ENCODE measurements at places on chromosomes 3 and 15.

GRCh38 chr3:99966662-99967416, 147.5 kb downstream of the FILIP1L start:
- no peak for DNase-seq

DNA sequence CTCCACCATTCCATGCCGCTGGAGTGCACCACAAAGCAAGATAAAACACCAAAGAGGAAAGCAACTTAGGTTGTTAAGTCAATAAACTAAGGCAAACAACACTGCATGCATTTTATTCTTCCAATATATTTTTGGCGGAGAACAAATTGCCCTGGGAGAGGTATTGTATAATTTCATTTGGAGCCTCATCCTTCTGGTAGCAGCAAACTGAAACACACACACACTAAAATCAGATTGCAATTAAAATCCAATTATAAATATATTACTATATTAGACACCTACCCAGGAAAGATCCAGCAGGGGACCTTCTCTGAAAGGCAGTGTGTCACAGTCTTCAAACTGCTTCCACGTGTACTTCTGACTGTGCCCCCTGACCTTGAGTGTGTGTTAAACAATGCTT, 102.3 kb downstream of the RORA start:
- no peak for DNase-seq

DNA sequence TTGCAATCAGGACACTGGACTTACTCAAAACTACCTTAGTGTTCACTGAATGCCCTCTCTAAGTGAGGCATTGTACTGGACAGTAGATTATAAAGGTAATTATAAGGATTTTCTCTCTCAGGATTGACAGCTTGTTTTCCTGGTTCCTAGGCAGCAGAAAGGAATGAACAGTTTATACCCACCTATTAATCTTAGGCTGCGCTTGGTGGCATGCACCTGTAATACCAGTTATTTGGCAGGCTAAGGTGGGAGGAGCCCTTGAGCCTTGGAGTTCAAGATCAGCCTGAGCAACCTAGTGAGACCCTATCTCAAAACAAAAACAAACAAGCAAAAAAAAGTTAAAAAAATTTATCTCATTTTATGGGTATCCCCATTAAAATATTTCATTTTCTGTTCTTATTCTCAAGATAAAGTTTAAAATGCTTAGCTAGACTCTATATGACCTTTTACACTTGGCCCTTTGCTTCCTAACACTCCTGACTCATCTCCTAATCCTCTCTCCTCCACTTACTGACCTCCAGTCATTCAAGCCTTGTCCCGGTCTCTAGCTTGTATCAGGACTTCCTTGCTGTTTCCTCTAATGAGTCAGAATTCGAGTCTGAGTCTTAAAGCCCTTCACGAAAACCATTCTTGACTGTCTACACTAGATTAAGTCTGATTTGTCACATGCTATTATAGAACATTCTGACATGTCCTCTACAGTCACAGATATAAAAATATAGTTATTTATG, 348.6 kb downstream of the NLGN1 start:
- peak; percentile 70 for DNase-seq

- no peak for DNase-seq
Observed at GRCh38 chr3:67489816-67490215, 164.6 kb downstream of the SUCLG2 start.

GRCh38 chr3:20701641-20702040, 515.6 kb upstream of the SGO1 start:
- DNase-seq, result no peak

DNA sequence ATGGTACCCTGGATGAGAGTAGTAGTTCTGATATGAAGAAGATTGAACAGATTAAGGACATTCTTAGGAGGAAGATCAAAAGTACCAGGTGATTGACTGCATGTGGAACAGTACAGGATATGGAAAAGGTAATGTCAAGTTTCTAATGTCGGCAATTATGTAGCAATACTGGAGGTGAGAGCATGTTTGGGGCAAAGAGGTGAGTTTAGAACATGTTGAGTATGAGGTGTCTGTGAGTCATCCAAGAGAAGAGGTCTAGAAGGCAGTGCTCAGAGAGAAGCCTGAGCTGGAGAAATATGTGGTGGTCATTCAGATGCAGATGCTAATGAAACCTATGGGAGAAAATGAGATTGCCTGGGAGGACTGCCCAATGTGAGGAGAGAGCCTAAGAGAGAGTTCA, 305.6 kb downstream of the ZBTB20 start:
- DNase-seq, result no peak

GRCh38 chr3:158105710-158106253, 438 bp downstream of the SHOX2 start:
- DNase-seq, result peak; percentile 56

DNA sequence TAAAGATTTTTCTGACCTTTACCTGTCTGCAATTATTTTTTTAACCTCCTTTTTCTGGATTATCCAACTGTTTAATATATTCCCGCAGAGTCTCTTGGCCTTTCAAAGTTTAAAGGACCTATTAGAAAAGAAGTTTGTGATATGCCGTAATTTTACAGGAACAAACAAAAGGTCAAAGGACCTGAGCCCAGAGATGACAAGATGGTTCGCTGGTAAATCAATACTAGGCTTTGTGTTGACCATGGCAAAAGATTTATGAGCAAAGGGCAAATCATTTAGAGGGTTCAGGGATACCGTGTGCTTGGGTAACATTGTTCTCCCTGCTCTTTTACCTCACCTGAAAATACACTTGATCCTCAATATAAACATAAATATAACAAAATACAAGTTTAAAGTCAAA, 923.5 kb downstream of the ROBO1 start:
- DNase-seq, result no peak

DNA sequence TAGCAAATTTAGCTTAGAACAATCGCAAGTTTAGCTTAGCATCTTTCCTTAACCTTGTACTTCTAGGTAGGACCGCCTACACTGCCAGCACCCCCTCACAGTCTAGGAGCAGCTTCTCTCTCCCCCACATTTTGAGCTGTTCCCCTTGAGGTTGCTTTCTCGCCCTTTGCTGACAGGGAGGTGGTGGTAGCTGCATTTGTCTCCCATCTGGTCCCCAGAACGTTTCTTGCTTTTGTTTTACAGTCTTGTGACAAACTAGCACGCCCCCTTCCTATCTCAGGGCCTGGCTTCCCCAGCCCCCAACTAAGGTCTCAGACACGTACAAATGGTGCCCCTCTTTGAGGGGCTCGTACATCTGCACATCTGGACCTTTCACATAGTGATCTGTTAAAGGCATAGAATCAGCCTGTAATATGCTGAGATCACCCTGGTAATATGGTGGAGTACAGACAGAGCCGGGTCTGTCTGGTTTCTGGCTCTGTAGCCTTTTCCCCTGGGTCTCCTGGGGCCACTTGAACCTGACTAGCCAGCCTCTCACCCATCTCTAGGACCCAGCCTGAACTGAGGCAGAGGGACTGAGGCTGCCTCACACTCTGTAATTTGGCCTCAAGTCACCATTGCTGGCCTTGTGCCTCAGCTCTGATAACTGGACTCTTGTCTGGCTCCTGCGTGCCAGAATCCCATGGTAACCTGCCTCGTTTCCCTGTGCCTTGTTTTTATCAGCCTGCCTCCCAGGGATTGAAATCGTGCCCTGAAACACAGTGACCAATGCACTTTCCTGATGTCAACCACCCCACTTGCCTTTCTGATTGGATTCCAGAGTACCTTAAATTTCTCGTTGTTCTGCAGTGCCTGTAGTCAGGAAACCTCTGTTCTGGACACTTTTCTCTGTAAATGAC, 27.7 kb downstream of the CRTC3 start:
- peak; percentile 18 for DNase-seq

- DNase-seq, result peak; percentile 10
Observed at GRCh38 chr3:54121414-54122323, 683 bp upstream of the CACNA2D3 start.

DNA sequence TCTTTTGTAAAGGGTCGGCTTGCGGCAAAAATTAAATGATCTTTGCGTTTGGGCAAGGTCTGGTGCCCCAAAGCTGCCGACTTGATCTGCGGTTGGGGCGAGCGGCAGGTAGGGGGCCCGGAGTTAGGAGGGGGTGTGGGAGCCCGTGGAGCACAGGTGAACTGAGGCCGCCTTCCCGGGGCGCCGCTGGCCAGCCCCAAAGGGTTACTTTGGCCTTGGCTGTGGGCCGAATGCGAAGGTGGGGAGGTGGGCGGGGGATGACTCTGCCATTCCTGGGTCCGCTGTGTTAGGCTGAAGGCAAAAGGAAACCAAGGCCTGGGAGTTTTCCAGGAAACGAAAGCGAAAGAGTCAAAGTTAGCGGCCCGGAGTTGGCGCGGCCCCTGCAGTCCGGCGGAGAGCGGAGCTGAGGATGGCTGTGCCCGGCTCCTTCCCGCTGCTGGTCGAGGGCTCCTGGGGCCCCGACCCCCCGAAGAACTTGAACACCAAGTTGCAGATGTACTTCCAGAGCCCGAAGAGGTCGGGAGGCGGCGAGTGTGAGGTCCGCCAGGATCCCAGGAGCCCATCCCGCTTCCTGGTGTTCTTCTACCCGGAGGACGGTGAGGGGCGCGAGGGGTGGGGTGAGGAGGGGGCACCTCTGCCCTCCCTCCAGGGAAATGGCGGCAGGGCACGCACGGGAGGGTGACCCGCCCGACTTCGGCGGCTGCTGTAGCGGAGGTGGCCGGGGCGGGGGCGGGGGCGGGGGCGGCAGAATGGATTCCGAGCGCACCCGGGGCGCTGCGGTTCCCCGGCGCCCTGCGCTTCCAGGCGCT, at the start of gene PARP14:
Gene PARP14, plus strand, starts transcription at position 365 of the 809 bp plus-strand sequence. Its CDS starts 45 bp downstream, at position 410.
- peak; percentile 61 for DNase-seq

DNA sequence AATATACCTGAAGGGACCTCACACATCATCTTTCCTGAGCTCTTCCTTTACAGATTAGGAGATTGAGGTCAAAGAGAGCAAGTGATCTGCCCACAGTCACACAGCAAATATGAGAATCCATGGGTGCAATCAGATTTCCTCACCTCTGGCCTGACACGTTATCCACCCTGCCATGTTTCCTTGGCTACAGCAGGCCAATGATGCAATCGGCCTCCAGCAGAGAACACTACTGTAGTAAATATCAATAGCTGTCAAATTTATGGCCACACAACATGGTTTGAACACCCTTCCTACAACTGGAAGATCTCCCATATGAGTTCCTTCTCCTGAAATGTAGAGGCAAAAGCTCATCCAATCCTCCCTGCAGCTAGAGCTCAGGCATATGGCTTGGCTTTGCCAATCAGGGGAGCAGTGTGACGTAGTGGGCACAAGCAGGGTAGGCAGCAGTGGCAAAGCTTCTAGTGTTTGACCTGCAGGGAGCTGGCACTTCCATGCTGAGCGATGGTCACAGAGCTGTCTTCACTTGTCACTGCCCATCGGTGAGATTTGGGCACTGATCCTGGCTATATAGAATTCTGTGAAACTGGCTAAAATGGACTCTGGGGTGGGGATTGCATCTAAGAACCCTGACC, 271.3 kb downstream of the TJP1 start:
- DNase-seq, result no peak

DNA sequence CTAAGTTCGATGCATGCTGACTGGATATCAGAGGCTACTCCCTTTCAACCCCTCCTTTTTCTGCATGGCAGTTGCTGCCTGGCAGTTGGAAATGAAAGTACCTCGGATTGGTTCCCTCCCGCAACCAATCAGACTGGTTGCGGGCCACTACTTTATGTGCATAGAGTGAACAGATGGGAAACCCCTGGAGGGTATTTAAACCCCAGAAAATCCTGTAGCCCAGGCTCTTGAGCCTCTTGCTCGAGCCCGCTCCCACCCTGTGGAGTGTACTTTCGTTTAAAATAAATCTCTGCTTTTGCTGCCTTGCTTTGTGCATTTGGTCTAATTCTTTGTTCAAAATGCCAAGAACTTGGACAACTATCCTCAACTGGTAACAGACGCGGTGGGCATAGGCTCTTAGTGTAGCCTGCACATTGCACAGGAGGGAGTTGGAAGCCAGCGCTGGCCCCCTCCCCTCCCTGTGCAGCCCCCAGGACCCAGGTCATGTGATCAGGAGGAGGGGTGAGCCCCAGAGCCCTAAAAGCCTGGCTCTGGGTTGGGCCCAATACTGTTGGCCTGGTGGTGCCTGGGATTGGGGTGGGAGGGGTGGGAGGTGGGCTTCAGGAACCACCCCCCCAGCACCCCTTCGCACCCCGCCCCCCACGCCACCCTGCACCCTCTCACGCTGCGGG, 26.8 kb downstream of the RHCG start:
- no peak for DNase-seq

GRCh38 chr3:146834917-146835316, 229.8 kb upstream of the PLSCR5 start:
- DNase-seq, result no peak

DNA sequence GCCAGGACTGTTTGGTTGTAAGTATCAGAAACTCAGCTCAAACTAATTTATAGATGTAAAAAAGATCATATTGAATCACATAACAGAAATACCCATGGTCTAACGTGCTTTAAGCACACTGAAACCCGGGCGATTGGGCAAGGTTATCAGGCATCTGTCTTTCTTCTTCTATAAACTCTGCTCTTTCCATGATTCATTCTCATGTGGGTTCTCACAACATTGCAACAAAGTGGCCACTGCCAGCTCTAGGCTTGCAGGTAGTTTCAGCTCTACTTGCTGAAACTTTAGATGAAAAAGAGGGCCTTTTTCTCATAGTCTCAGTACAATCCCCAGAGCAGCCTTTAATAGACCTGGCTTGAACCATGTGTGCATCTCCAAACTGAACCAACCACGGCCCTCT, 456.1 kb downstream of the MFSD1 start:
- no peak for DNase-seq

DNA sequence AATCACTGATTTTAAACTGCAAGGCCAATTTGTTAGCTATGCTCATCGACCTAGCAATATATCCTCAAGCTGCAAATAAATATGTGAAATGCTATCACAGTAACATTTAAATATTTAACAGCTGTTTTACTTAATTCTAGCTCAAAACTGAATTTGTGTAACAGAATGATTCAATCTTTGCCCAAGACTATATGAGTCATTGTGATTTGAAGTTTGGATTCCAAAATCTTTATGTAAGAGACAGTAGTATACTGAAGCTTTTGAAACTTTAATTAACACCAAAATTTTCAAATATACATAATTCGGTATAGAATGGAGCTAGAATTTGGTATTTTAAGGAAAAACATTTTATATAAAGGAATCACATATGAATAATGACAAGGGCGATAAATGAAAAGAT, 603.0 kb upstream of the ROBO2 start:
- no peak for DNase-seq

DNA sequence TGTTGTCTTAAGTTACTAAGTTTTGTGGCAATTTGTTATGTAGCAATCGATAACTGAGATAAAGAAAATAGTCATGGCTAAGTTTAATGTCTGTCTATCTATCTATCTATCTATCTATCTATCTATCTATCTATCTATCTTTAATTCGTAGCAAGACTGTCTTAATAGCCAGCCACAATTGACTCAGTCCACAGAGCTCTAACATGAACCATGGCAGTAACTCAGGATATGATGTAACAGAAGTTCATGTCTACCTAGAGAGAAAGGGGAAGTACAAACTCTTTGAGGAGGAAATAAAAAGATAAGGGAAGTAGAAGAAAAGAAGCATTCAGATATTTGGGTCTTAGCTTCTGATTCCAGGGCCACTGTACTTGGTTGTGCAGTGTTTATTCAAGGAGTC, 61.5 kb upstream of the FNDC3B start:
- DNase-seq, result no peak

GRCh38 chr3:58116161-58116955, 94.4 kb downstream of the DNASE1L3 start:
- DNase-seq, result no peak

Data from A172 (cell line).